CD4-positive, alpha-beta T cell treated with Interleukin-1 beta for 1 hour (primary cell): ENCODE measurements at places on chromosomes 12 and 14.

DNA sequence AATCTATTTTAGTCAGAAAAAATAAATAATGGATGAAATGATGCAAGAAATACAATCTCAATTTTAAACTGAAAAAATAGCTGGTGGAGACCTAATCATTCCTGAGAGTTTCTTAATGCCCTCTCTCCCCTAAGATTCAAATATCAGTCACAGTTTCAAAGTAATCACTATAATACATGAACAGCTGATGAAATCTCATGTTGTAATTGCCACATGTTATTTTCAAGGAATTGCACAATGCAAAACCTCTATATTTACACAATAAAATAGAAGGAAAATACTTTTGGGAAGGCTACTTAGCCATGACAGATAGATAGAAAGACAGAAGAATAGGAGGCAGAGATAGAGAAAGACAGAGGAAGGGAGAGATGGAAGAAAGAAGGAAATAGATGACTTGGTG lies 18.2 kb downstream of the IFNG-AS1 start:
- DNase-seq, result no peak

- no peak for DNase-seq
Measured at GRCh38 chr14:69648480-69649451, 37.4 kb downstream of the SUSD6 start.

GRCh38 chr12:122999986-123000420 lies 19.5 kb downstream of the ARL6IP4 start:
- DNase-seq, result no peak

DNA sequence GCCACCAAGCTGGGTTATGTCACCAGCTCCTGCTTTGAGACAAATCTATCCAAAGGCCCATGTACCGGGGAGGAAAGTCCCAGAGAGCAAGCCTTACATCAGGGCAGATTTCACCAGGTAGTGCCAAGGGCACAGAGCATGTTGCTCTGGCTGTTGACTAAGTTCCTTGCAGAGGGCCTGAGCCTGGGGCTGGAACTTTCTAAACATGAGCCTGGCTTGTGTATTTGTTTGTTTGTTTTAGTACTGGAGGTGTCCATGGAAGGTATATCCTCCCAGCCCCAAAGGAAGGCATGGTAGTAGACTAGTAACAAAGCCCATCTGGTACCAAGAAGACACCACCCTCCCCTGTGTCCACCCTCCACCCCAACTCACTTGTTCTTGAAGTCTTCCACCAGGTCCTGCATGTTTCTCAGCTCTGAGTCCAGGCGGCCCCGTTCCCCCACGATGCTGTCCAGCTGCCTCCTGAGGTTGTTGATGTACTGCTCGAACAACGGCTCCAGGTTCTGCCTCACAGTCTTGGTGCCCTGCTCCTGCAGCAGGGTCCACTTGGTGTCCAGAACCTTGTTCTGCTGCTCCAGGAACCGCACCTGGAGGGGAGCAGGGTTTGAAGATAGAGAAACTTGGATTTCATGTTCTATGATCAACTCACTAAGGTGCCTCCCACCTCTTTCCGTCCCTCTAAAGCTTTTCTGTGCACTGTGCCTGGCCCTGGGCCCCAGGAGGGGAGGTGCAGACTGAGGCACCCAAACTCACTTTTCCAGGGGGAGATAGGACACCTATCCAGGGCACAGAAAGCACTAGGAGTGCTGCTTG lies 1.4 kb downstream of the KRT5 start:
- DNase-seq, result no peak

- no peak for DNase-seq
Measured at GRCh38 chr12:110885152-110885840, 35.1 kb downstream of the MYL2 start.

DNA sequence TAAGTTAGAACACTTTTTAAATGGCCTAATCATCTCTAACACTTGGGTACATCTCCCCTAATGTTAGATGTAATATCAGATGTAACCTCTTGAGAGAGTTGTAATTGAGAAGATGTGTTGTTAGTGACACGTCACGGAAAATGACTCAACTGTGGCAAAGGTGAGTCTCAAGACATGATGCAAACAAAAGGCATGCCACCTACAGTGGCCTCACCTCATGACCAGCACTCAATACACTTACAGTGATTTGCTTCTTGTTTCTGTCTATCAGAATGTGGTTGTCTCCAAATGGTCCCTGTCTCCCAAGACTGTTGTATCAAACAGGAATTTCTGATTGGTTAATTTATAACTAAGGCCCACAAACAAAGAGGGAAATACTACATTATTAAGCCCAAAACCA lies 91.2 kb downstream of the SLC25A21 start:
- no peak for DNase-seq

DNA sequence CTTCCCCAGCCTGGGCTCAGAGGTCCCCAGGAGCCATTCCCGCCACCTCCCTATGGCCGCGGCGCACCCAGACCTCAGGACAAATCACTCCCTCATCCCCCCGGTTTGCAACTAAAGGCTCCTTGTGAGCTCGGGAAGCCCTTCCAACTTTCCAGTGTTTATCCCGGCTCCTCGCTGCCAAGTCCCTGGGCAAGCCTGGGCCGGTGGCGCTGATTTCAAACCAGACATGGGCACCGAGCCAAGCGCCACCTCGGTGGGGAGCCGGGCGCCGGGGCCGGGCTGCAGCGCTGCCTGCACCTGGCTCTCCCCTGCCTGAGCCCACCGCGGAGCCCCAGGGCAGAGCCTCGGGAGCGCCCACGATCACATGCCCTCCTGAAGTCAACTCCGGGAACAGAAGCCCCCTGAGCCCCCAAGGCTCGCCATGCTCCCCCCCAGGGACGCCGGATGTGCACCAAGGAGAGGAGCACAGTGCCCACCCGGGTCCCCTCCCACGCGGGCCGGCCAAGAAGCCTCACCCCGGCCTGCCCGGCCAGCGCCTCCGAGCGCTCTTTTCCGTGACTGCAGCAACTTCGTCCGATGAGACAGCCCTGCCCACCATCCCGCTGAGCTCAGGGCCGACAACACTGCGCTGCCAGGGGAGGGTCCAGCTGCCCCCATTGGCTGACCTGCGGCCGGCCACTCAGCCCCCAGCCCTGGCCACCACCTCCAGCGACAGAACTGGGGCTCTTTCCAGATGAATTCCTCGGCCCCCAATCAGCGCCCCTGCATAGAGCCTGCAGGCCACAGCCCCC lies 50.0 kb downstream of the NCOR2 start:
- no peak for DNase-seq

GRCh38 chr12:104064842-104065427 lies 604 bp downstream of the HCFC2 start:
- no peak for DNase-seq

- no peak for DNase-seq
Measured at GRCh38 chr12:53752192-53752601, 418 bp upstream of the CISTR start.

- peak; percentile 62 for DNase-seq
Measured at GRCh38 chr12:96237465-96238077, 43.4 kb downstream of the ELK3 start.

DNA sequence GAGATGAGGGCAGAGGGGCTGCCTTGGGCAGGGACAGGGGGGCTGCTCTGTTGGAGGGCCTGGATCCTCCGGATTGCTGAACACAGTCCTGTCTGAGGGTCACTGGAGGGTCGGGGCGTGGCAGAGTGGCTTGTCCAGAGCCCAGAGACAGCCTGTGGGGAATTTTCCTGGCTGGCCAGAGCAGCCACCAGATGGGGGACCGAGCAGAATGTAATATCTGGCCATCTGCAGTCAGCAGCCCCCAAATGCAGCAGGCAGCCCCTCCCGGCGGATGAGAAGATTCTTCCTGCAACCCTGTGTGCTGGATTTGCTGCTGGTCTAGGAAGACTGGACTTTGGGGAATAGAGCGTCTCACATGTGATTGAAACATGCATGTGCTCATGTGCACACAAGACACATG lies 23.3 kb upstream of the NOS1 start:
- no peak for DNase-seq

GRCh38 chr14:95703341-95703740 lies 10.6 kb downstream of the TCL1A start:
- no peak for DNase-seq

DNA sequence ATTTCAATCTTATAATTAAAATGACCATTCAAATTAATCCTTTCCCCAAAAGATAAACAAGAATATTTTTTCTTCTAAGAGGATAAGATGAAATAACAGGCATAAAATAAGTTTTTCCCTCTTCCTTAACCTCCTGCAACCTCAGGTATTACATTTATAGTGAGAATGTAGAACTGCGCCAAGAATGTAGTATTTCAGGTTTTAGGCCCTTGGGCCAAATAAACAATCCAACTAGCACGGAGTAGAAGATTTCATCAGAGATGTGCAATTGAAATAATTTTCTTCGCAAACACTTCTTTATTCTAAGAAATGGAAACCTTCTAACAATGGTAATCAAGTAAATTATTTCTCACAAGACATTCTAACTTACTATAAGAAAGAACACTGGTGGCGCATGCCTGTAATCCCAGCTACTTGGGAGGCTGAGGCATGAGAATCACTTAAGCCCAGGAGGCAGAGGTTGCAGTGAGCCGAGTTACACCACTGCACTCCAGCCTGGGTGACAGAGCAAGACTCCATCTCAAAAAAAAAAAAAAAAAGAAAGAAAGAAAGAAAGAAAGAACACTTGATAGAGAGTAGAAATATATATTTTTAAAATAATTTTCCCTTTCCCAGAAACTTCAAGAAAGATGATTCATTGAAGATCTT lies 100.8 kb downstream of the TAOK3 start:
- DNase-seq, result no peak

DNA sequence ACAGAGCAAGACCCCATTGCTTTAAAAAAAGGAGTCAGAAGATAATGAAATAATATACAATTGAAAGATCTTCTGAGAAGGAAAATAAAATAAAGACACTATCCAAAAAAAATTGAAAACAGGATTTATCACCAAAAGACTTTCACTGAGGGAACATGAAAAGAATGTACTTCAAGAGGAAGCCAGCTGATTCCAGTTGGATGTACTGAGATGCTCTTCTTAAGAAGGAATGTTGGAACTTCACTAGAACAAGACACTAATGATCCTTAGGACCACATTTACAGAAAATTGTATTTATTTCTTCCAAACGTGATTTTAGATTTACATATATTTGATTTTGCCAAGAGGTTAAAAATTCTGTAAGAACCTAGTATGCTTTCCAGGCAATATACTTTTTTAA lies 65.6 kb upstream of the CNOT2 start:
- DNase-seq, result no peak

GRCh38 chr12:33830070-33830469 lies 192.2 kb upstream of the ALG10 start:
- DNase-seq, result no peak

DNA sequence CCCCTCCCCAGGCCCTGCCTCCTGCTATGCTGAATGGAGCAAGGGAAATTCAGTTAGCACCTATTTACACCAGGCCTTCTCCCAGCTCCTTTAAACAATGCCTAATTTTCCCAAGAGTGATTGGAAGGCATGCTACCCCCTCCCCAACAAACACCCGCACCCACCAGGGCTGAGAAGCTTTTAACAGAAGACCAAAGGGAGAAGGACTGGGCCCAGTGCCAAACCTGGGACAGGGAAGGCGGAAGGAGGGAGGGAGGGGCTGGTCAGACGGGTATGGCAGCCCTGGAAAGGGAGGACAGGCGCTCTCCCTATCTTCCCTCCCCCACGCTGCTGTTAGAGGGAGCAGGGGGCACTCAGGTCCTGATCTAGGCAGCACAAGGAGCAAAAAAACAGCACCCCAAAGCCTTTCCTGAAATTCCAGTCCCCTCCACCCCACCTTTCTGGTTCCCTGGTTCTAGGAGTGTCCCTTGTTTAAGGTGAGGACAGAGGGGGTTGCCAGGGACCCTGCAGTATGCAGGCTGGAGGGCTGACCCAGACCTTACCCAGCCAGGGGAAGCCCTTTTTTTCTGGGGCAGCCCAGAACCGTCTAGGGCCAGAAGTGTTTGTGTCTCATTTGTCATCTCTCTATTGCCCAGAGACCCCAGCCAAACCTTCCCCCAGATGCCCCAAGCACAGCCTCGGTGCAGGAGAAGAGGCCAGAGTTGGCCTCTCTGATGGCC lies 2.4 kb upstream of the KRT8 start:
- no peak for DNase-seq

- no peak for DNase-seq
Measured at GRCh38 chr14:74702293-74702692, 10.6 kb downstream of the AREL1 start.

DNA sequence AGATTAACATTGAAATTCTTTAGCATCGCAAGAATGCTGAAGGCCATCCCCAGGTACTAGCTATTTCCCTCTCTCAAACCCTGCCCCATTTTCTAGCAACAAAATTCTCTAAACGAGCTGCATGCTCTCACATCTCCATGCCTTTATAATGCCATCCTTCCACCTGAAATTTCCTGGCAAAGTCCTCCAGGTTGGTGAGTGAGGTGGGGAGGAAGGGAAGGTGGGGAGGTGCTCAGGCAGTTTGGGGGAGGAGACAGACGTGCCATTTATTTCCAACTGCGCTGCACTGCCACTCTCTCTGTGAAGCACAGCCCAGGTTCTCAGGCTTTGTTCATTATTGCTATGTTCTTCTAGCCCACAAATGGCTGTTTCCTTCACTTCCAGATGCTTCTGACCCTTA lies 208.4 kb downstream of the PAWR start:
- no peak for DNase-seq

DNA sequence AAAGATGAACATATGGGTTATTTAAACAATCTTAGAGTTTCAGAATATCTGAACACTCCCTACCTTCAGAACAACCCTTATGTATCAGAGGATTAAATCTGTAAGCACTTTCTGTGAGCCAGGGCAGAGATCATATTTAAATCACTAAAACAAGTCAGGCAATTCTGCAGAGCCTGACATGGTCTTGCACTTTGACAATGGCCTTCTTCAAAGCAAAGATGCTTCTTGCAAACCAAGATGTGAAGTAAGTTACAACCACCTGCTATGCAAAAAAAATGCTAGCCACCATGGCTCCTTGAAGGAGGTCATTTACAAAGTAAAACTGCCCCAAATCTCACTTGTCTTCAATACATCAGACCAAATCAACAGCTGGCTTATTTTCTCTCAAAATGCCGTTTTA lies 3.2 kb downstream of the PPP1CC start:
- DNase-seq, result no peak

DNA sequence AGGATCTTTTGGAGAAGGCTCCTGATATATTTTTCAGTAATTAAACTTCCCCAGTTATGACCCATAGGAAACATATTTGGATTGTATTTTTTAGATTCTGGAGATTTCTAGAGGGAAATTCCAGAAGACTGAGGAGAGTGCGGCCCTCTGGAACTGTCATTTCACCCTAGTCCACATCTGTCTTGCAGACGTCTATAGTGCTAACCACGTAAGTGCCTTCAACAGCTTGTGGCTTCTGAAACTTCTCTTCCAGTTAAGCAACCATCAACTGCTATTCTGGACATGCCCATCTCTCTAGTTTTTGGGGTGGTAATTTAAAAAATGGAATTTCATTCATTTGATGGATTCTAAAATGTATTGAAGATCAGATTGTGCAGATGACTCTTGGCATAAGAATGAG lies 1098.8 kb downstream of the TMEM121 start:
- no peak for DNase-seq

- DNase-seq, result peak; percentile 73
Measured at GRCh38 chr12:6336889-6337853, 4.7 kb downstream of the TNFRSF1A start.

GRCh38 chr14:103085106-103086091 lies 1.4 kb downstream of the LBHD2 start:
- DNase-seq, result no peak
